Skeletal muscle cell (primary cell): ENCODE measurements at places on chromosomes 4 and X.
A peak's percentile ranks its signal among the peaks of the same experiment; 100 is the strongest.

DNA sequence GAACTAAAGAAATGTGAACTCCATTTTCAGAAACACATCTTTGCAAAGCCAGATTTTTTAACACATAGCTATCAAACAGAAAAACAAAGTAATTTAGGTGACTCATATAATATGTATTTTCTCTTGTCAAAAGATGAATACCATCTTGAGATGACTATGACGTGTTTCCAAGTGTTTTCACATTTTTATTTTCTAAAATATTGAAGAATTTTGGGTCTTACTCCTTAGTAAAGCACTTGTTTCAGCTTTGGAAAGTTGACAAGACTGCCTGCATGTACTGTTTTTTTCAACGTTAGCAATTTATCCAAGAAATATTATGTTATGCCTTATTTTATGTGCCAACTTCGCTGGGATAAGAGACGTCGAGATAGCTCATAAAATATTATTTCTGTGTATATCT, 733.9 kb upstream of the EPHA5 start:
- no peak for DNase-seq

DNA sequence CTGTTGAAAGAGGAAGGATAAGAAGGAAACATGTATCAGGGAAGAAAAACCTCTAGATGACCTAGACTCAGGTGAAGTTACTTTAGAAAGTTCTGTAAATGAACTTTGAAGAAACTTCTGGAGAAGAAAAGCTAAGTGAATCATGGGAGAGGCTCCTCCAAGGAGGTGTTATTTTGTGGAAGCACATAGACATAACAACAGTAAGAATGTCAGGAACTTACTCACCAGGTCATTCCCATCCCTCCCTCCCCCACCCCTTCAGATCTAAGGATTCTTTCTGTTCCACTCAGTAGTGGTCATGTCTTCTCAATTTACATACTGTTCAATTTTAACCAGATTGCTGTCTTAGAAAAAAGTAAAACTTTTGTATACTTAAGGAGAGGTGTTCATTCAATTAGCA, 310.5 kb upstream of the DDX53 start:
- no peak for DNase-seq

- no peak for DNase-seq
These were observed 50.4 kb upstream of the CCDC160 start for GRCh38 chrX:134186362-134187121.

DNA sequence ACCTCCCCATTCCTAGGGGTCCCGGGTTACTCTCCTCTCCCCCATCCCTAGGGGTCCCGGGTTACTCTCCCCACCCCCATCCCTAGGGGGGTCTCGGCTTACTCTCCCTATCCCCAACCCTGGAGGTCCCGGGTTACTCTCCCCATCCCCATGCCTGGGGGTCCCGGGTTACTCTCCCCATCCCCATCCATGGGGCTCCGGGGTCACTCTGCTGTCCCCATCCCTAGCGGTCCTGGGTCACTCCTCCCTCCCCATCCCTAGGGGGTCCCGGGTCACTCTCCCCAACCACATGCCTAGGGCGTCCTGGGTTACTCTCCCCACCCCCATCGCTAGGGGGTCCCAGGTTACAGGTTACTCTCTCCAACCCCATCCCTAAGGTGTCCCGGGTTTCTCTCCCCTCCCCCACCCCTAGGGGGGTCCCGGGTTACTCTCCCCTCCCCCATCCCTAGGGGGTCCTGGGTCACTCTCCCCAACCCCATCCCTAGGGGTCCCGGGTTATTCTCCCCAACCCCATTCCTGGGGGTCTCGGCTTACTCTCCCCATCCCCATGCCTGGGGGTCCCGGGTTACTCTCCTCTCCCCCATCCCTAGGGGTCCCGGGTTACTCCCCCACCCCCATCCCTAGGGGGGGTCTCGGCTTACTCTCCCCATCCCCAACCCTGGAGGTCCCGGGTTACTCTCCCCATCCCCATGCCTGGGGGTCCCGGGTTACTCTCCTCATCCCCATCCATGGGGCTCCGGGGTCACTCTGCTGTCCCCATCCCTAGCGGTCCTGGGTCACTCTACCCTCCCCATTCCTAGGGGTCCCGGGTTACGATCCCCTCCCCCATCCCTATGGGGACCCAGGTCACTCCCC, 821 bp downstream of the ASMTL start:
- DNase-seq, result no peak

DNA sequence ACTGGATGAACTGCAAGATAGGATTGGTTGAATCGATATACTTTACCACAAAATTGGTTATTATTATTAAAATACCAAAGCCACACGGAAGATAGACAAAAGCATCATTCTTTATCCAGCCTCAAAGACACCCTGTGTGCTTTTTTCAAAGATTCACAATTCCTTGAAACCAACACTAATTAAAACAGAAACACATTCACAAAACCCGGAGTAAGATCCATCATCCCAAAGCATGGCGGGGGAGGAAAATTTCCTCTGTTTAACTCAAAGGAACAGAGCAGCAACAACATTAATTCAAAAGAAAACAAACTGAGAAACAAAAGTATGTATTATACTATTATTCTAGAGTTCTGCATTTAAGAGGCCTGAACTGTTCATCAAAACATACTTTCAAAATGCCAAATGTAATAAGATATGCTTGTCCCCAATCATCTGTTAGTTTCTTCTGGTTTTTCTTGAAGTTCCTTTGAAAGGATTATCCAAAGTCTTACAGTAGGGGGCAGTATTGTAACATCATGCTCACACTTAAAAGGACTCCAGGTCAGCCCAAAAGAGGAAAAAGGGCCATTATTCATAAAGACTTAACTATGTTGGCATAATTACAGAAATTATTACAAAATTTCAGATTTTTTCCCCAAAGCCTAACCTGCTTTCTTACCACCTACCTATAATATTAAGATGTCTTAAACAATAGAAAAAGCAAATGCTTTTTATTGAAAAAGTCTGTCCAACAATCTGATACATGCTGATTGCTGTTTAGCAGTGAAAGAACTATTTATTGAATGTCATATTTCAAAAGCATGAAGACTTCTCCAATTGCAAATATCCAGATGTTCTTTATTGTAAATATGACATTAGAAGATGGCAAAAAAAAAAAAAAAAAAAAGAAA, 168.7 kb downstream of the SCFD2 start:
- peak; percentile 46 for DNase-seq

DNA sequence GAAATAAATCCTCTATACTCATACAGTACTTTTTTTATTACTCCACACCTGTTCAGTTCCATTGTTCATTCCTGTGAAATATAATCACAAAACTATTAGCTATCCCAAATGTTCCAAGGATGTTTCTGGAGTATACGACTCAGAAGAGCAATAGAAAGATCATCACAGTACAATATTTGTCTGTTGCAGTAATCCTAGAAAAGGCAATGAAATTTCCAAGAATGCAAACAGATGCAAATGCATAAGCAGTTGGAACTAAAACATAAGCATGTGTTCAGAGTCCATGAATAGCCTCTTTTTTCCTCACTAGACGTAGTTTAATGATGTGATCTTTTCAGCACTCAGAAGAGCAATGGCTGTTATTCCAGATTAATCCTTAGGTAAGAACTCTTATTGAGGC, 55.2 kb downstream of the RTL3 start:
- DNase-seq, result no peak

GRCh38 chr4:184774152-184774551, 40.3 kb upstream of the CENPU start:
- no peak for DNase-seq

- DNase-seq, result no peak
These were observed 31.0 kb upstream of the ADRA2C start for GRCh38 chr4:3735196-3735595.

GRCh38 chr4:121791481-121791880, 9.6 kb upstream of the EXOSC9 start:
- peak; percentile 31 for DNase-seq

DNA sequence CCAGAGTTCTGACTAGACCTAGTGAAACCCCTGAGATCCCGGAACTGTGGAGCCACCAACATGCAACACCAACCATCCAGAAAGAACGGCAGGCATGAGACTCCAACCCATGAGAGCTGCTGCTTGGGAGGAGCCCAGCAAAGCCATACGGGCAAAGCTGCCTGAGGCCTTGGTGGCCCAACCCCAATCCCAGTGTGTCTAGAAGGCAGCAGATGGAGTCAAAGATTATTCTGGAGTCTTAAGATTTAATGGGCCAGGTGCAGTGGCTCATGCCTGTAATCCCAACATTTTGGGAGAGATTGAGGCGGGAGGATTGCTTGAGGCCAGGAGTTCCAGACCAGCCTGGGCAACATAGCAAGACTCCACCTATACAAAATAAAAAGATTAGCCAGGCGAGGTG, 49.2 kb upstream of the PDK3 start:
- no peak for DNase-seq
